DMS79 (cell line): ENCODE measurements at places on chromosomes 1 and 21.

DNA sequence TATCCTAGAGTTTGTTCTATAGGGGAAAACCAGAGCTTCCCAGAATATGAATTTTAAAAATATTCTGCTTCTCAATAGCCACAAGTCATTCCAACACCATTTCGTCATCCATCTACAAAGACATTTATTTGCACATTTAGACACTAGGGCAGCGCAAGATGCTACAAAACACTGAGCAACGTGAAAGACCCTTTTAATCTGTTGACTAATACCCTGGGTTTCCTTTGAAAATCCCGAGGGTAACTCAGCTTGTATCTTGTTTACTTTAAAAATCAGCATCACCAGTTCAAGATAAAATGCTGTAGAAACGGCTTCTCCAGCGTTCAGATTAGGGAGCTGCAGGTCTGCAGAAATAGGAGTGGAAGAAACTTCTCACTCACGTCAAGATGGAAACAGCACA, 13.5 kb downstream of the PDPN start:
- DNase-seq, result no peak

DNA sequence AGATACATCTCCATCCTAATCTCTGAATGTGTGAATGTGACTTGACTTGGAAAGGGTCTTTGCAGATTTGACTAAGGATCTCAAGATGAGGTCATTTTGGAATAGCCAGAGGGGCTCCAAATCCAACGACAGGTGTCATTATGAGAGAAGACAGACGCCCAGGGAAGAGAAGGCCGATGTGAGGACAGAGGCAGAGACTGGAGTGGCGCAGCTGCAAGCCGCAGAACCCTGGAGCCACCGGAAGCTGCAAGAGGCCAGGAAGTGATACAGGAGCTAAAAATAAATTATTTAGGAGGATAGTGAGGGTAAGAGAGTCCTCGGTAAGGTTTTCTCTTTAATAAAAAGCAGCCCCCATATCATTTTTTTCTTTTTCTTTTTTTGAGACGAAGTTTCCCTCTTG, 9.7 kb upstream of the AADACL4 start:
- DNase-seq, result no peak

DNA sequence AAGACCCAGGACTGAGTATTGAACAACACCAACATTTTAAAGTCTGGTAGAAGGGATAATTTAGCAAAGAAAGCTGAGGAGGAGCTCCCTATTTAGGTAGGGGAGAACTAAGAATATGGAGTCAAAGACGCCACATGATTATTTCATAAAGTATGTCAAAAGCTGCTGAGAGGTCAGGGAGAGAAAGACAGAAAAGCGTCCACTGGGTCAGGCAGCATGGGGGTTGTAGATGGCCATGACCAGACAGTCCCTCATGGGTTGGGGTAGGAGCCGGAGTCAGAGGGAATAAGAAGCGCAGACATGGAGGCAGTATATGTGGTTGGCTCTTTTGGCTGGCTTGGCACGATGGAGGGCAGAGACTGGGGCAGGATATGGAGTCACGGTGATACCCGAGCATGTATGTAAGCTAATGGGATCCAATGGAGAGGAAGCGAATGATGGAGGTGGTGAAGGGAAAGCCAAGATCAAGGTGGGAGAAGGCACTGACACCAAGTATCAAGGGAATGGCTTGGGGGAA, 4.8 kb downstream of the C1orf115 start:
- DNase-seq, result no peak

- no peak for DNase-seq
Observed at GRCh38 chr1:228381356-228381755, 25.3 kb downstream of the TRIM11 start.

DNA sequence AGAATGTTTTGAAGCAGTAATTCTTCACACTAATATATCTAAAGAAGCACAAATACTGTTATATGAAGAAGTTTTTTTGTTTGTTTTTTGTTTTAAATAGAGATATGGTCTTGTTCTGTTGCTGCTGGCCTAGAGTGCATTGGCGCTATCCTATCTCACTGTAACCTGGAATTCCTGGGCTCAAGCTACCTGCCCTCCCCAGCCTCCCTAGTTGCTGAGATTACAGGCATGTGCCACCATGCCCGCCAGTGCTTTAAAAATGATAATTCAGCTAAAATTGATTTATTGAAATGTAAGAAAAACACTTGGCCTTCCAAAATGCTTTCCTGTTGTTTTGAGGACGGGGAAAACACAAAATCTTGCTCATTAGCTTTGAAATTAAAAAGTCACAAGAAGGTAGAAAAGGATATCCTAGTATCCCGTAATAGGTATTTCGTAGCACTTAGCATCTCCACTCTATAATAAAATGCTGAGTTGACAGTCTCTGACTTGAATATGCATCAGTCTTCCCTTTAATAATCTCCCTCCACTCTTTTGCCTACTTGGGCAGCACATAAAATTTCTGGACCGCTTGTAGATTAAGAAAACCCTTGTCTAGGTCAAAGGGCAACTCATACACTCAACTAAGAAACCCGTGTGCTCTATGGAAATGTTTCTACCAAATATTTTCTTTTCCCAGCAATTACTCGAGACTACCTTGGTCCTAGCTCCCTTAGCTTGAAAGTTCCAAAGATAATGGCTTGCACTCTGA, 1.3 kb downstream of the SCYL3 start:
- no peak for DNase-seq

- DNase-seq, result no peak
Observed at GRCh38 chr1:228037401-228038386, 30.9 kb downstream of the WNT3A start.
